ENCODE measurements at places on chromosomes 12 and 14. TPM values are rescaled to one million over a fixed set of nuclear protein-coding genes. Genes with fewer than 3 reads are reported as not detected.

The GPD1 gene
- total RNA-seq: 32.2 TPM

The EML5 gene
- total RNA-seq: 2.1 TPM

The TAS2R50 gene
- total RNA-seq: 2.7 TPM

The EXOC3L4 gene
- total RNA-seq: 3.3 TPM

The PPP2R5C gene
- total RNA-seq: 144 TPM

The ACTR6 gene
- 32.3 TPM for total RNA-seq

Data from sciatic nerve (tissue), 2 donors.